ENCODE measurements at places on chromosomes 1 and 21.

DNA sequence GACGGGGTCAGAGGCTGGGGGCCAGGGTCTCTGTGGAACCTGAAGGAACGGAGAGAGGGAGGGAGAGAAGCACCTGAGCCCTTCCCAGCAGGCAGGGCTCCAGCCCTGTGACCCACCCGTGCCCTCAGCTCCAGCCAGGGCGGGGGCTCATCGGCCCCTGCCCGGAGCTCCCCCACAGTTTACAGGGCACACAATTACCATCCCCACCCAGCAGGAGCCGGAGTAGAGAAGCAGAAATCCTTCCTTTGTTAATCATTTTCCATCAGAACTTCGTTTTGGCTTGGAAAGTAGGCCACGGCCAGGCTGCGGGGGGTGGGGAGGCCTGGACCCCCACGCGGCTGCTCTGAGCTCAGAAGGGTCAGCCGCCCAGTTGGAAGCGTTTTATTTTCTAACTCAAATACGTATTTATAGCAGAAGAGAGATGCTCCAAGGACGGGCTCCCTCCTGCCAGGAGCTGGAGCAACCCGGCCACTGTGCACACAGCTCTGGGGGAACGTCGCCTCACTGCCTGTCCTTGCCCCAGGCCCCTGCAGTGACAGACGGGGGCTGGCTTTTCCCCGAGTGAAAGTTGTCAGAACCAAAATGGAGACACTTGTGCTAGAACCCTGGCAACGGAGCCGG is 42.7 kb upstream of the ADARB1 start:
- no peak for DNase-seq

DNA sequence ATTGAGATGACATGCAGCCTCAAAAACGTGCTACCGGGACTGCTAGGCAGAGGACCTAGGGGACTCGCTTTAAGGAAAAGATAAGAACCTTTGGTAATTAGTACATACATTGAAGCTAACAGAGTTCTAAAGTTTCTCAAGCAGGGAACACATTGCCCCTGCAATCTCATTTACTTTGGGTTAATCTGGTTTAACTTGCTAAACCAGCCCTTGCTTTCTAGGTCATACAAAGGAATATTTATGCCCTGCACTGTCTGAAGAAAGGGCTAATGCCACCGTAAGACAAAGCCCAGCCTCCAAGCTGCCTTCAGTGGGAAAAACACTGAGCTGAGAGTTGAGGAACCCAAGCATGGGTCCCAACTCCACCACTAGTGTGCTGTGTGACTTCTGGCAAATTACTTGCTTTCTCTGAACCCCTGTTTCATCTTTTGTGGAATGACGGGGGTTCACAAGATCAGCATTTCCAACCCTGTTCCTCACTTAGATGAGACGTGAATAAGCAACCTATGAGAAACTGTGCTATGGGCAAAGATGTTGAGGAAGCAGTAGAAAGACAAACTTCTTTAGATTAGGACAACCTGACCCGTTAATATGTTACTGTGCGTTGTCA is 66.3 kb downstream of the VWA5B1 start:
- DNase-seq = no peak

GRCh38 chr1:220301630-220302029 is 29.4 kb upstream of the RAB3GAP2 start:
- no peak for DNase-seq

DNA sequence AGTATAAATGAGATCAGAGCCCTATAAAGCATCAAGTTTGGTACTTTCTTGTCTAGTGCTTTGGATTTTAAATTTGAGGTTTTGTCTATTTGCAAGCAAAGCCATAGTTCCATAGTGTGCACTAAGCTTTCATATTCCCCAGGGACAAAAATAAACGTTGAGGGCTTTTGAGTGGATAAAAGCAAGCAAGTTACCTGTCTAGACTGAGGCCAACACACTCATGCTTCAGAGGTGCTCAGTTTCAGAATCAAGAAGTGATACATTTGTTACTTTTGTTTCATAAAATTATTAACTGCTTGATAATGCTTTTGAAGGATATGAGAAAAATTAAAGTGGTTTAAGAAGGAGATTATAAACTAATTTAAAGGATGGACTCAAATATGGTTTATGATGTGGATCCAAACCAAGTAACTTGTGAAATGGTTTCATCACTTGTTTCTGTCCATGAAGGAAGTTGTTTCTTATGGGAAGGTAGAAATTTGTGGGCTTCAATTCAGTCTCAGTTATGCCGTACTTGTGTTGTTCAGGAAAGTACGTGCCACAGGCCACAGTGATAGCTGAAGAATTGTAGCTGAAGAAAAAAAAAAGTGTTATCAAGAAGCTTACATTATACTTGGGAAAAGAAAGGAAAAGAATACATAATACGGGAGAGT is 71.2 kb downstream of the CHRM3 start:
- no peak for DNase-seq

GRCh38 chr1:31374511-31375196 is 1.8 kb upstream of the FABP3 start:
- no peak for DNase-seq

DNA sequence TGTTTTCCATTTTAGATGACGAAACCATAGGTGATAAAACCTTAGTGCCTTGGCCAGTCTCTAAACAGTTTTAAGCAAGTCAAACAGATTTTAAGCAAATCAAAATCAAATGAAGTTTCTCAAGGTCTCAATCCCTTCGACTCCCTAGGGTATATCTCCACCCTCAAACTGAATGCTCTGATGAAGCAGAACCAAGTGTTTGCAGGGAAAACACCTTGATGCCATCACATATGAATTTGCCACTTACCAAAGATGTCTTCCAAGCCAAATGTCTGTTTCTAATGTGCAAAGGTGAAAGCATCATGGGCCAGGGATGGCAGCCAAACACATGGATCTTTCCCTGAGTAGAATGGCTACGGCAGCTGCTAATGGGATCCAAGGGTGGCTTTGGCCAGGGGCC is 116.4 kb upstream of the COP1 start:
- no peak for DNase-seq

DNA sequence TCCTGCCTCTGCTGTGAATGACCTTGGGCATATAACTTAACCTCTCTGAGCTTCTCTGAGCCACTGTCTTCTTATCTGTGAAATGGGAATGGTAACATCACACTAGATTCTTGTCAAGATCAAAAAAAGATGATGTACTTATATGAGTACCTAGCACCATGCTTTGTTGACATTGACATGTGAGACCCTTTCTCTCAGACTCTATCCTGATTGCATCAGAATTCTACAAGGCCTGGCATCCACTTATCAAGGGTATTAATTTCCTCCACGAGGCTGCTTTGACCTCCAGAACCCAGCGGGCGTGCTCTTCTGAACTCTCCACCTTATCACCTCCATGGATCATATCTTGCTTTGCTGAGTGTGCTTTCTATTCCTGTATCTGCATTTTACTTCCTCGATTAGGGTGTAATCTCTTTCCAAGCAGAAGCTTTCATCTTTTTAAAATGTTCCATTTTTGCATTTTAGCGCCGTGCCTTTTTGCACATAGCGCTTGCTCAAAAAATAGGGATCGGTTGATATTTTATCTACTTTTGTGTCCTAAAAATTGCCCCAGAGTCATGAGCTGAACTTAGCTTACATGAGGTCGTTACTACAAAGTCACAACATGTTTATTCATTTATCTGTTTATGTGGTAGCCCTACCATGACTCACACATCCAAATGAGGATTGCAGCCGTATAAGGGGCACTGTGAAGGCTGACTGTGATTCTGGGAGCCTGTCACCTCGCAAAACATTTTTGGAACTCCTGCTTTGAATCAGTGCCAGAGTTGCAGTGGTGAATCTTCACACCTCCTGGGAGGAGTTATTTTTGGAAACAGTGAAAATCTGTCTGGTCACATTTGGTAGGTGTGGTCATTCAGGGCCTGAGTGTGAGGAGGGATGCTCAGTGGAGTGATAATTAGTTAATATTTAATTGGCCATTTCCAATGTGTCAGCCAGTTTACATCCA is 63.2 kb downstream of the IER5 start:
- no peak for DNase-seq

DNA sequence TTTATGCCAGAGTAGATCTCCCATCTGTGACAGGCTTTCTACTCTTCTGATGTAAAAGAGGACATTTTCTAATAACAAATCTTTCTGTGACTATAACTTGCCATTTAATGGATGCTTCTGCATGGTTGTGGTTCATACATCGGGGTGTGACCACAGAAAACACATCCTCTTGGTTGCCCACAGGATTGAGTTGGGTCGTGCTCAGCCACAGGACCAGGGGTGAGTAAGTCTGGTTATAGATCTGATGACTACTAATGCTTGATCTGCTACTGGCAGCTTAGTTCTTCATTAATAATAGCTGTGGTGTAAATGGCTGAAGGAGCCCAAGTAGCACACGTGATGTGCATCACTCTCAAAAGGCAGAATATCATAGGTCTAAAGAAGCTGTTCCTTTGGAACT is 328.2 kb downstream of the RWDD3 start:
- no peak for DNase-seq

- DNase-seq = no peak
These were observed 77.6 kb upstream of the IFNAR2 start for GRCh38 chr21:33151941-33152731.

DNA sequence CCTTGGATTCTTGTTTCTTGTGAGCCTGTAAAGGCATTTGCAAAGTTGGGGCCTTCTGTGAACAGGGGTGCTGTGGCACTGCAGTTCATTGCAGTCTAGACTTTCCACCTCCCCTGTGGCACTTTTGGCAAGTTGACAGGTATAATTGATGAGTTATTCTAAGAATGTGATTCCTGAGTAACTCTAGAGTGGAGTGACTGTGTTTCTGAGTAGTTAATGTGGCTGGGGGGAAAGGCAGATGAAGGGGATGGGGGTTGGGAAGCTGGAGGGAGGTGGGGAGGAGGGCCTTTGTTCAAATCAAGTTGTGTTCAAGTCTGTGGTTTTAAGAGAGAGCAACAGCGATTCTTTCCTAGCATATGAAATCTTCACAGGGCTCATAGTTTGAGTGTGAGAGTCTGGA is 32.9 kb downstream of the PBX1 start:
- no peak for DNase-seq

- no peak for DNase-seq
These were observed 36.2 kb upstream of the FHAD1 start for GRCh38 chr1:15210651-15211375.
